ENCODE measurements at places on chromosomes 1 and 21. TPM values are rescaled to one million over a fixed set of nuclear protein-coding genes. Genes with fewer than 3 reads are reported as not detected.

- no peak overlapping the region for H3K27ac ChIP-seq
- H3K4me1 ChIP-seq = no peaks in the 10 kb centered on the region
- H3K4me3 ChIP-seq = no peak overlapping the region
- no peaks in the 10 kb centered on the region for H3K36me3 ChIP-seq
- no peak for DNase-seq
Observed at GRCh38 chr1:16451841-16452528, 11.5 kb downstream of the NECAP2 start.

GRCh38 chr1:203264052-203264501 lies 34.6 kb upstream of the CHIT1 start:
- no peaks in the 10 kb centered on the region for H3K36me3 ChIP-seq
- no peaks in the 10 kb centered on the region for H3K27me3 ChIP-seq
- H3K4me3 ChIP-seq = no peak overlapping the region
- no peak for DNase-seq
- peaks cover 18% of the 10 kb centered on the region for H3K4me1 ChIP-seq

GRCh38 chr1:3702990-3703728 lies 49.1 kb upstream of the CCDC27 start:
- H3K27me3 ChIP-seq = peaks cover 62% of the 10 kb centered on the region
- H3K4me1 ChIP-seq = no peaks in the 10 kb centered on the region
- no peak overlapping the region for H3K4me3 ChIP-seq
- no peak for DNase-seq

DNA sequence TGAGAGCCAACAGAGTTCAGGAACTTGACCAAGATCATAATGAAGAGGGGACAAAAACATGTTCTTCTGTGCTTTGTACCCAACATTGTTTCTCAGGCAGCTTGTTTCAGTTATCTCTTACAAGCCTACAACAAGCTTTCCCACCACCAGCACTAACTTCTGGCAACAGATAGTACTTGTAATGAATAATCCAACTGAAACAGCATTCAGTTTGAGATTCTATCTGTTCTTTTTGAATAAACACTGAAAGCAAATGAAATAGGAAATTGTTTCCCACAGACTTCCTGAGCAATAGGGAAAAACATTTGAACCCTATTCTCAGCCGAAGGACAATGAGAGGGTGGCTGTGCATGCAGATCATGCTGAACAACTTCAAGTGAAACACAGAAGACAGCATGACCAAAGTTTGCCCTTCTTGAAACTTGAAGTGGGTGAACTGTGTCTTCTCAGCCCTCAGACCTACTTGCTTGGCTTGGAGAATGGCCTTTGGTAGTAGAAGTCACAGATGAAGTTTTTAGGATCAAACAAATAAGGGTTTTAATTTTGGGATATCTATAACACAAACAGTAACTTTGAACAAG lies 11.2 kb upstream of the HOOK1 start:
- no peak overlapping the region for H3K27ac ChIP-seq
- DNase-seq = no peak
- no peak overlapping the region for H3K4me3 ChIP-seq
- H3K4me1 ChIP-seq = no peaks in the 10 kb centered on the region

DNA sequence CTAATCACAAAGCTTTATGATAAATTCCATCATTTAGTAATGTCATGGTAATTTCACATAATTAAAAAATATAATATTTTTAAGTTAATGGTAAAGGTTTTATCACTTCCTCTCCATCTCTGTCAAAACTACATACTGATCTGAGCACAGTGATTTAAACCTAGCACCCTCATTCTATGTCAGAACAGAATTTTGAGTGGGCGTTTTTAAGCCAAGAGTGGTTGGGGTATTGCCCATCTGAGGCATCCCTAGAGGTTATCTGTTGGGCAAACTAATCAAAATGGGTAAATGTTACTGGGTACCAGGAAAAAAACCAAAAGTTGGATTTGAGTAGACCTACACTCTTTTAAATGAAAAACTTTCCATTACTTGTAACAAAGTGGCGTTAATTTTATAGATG lies 100.7 kb upstream of the GFI1 start:
- H3K4me1 ChIP-seq = peaks cover 22% of the 10 kb centered on the region
- no peaks in the 10 kb centered on the region for H3K27me3 ChIP-seq
- H3K27ac ChIP-seq = no peak overlapping the region
- H3K36me3 ChIP-seq = no peaks in the 10 kb centered on the region
- DNase-seq = no peak

- DNase-seq = no peak
- peaks cover 30% of the 10 kb centered on the region for H3K4me1 ChIP-seq
- H3K36me3 ChIP-seq = peaks cover 58% of the 10 kb centered on the region
Observed at GRCh38 chr1:173866413-173867115, 1.2 kb downstream of the GAS5 start.

- H3K27ac ChIP-seq = no peak overlapping the region
- no peaks in the 10 kb centered on the region for H3K36me3 ChIP-seq
- no peaks in the 10 kb centered on the region for H3K27me3 ChIP-seq
- H3K4me3 ChIP-seq = no peak overlapping the region
- no peak for DNase-seq
- H3K4me1 ChIP-seq = no peaks in the 10 kb centered on the region
Observed at GRCh38 chr1:90486134-90486824, 230.8 kb downstream of the BARHL2 start.

- no peaks in the 10 kb centered on the region for H3K27me3 ChIP-seq
- H3K4me3 ChIP-seq = no peak overlapping the region
- H3K36me3 ChIP-seq = no peaks in the 10 kb centered on the region
Observed at GRCh38 chr1:192732787-192733186, 76.1 kb upstream of the RGS2 start.

DNA sequence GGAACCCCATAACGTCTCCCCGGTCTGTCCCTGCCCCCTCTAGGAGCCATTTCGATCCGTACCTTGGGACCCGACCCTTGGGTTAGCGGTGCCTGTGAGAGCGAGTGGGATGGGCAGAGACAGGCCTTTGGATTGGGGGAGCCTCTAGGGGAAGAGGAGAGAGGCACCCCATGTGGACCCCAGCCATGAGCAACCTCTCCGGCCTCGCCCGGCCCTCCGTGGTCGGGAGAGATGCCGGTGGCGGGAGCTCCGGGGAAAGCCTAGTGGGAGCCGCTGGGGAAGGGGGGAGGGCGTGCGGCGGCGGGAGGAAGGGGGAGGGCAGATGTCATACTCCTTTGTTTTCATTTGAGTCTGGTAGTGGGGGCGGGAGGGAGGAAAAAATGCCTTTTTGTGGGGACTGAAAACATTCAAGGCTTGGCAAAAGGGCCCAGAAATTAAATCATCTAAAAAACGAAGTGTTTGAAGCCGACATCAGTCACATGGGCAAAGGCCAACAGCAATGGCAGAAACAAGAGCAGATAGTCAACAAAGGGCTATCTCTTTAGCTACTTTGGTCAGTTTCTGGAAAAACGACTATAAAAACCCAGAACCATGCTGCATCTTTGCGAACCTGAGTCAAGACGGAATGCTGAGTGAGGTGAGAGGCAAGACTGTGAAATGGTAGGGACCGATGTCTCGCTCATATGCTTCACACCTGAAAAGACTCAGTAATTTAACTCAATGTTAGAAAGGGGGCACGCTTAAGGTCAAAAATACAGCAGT lies 758 bp downstream of the PTBP2 start:
- peak; percentile 73 for DNase-seq
- H3K27me3 ChIP-seq = no peaks in the 10 kb centered on the region
- peak overlapping the region; percentile 64 for H3K4me3 ChIP-seq

DNA sequence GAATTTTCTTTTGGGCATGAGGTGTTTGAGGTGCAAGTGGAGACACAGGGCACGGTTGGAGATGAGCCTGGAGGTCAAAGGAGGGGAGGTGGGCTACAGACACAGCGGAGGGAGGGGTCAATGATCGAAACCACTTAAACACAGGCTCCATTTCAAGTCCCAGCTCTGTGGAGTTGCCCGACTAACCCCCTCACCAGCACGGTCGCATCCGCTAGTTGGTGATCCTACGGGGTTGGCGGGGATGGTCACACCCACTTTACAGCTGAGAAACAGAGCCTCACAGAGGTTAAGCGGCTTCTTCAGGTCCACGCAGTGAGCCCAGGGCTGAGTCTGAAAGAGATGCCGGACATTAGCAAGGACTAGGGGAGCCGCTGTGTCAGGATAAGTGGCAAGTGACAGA lies 60.1 kb upstream of the RUNX3 start:
- no peak overlapping the region for H3K27ac ChIP-seq
- no peak for DNase-seq
- H3K36me3 ChIP-seq = no peaks in the 10 kb centered on the region
- H3K27me3 ChIP-seq = peaks cover 40% of the 10 kb centered on the region
- no peaks in the 10 kb centered on the region for H3K4me1 ChIP-seq
- no peak overlapping the region for H3K4me3 ChIP-seq

Gene RGS13
- total RNA-seq = 0.81 TPM

Gene IRF6
- 26.5 TPM for total RNA-seq

GRCh38 chr21:33036430-33037162 lies 10.9 kb downstream of the OLIG2 start:
- H3K27ac ChIP-seq = no peak overlapping the region
- no peaks in the 10 kb centered on the region for H3K36me3 ChIP-seq
- no peak for DNase-seq

DNA sequence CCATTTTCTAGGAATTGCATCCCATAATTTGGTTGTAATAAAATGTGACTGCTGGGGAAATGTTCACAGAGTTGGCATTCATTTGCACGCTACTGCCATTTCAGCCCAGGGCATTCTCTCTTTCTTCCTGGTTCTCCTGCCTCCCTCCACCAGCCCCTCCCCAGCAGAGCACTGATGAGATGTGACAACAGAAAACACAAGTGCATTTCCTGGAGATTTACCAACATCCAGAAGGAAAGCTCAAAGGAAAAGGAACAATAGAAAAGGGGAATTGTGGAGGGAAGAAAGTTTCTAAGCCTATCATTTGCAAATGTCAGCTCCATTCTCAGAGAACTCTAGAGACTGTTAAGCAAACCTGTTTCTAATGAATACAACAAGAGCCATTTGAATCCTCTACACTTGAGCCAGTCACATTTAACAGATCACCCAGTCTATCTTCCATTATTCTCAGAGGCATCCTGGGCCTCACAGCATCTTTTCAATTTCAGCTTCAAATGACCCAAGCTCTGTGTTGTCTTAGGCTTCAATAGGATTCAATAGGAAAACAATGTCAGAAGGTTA lies 395.6 kb upstream of the PBX1 start:
- H3K27me3 ChIP-seq = no peaks in the 10 kb centered on the region
- no peak overlapping the region for H3K4me3 ChIP-seq
- H3K4me1 ChIP-seq = no peaks in the 10 kb centered on the region
- H3K36me3 ChIP-seq = no peaks in the 10 kb centered on the region

Gene APCS
- not detected for total RNA-seq

Gene FNDC5
- total RNA-seq = 4.6 TPM

DNA sequence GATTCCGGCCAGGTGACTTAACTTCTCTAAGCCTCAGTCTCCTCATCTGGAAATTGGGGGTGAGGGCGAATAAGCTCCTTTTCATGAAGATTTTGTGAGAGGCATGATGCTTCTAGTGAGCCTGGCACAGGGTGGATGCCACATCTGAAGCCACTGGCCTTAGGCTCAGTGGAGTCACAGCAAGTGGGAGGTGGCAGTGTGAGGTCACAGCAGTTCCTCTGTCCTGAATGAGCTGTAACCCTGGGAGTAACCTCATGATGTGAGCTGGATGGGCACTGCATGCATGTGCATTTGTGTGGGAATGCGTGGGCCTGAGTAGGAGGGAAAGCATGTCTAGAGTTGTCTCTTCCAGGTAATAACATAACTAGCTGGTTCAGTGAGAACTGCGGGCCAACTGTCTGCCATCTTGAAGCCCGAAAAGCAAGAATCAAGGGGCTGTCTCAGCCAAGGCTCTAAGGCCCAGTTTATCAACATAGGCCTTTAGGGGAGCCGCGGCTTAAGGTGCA lies 27.0 kb upstream of the HTR1D start:
- H3K4me3 ChIP-seq = no peak overlapping the region
- no peaks in the 10 kb centered on the region for H3K36me3 ChIP-seq
- no peaks in the 10 kb centered on the region for H3K27me3 ChIP-seq
- no peak overlapping the region for H3K27ac ChIP-seq
- H3K4me1 ChIP-seq = no peaks in the 10 kb centered on the region
- no peak for DNase-seq

Gene TRIM45
- total RNA-seq = 2.6 TPM

Gene CFAP45
- 1.1 TPM for total RNA-seq

DNA sequence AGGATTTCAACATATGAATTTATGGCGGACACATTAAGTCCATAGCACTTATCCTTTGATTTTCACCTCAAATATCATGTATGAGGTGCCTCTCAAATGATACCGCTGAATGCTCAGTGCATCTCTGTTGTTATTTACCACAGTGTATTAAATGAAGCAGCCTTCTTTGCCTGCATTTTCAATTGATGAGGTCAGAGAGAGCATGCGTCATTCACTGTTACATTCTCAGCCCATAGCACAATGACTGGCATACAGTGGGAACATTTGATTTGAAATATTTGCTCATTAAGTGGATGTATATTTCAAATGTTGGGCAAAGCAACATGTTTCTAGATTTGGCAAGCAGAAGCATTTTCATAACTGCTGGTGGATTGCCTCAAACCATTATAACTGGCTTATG lies 45.7 kb downstream of the LRRC7 start:
- no peaks in the 10 kb centered on the region for H3K36me3 ChIP-seq
- H3K4me3 ChIP-seq = no peak overlapping the region
- H3K27ac ChIP-seq = no peak overlapping the region
- H3K4me1 ChIP-seq = no peaks in the 10 kb centered on the region
- no peak for DNase-seq
- no peaks in the 10 kb centered on the region for H3K27me3 ChIP-seq

GRCh38 chr21:26377111-26377694 lies 195.9 kb downstream of the CYYR1 start:
- no peaks in the 10 kb centered on the region for H3K4me1 ChIP-seq
- H3K27me3 ChIP-seq = no peaks in the 10 kb centered on the region
- no peak overlapping the region for H3K27ac ChIP-seq

Gene LAX1
- total RNA-seq = 2.2 TPM

GRCh38 chr1:19113697-19114092 lies 96.4 kb downstream of the UBR4 start:
- DNase-seq = peak; percentile 32
- no peak overlapping the region for H3K4me3 ChIP-seq
- H3K4me1 ChIP-seq = no peaks in the 10 kb centered on the region
- H3K27ac ChIP-seq = no peak overlapping the region

DNA sequence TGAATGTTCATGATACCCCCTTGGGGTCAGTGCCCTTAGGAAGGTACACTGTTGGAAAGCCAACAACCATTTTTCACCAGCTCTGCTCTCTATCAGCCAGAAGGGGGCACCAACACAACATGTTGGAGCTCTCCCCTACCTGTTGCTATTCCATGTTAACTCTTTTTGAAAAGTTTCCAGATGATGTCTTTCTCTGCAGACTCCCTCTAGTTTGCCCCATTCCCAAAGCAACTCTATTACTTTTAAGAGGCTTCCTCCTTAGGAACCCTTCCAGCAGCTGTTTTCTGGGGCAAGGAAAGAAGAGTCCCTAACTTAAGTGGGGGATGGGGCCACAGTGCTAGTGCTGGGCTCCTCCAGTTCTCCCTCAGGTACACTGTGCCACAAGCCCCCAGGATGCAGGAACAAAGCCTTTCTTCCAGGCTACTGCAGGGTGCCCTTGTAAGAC lies 22.9 kb upstream of the NDC1 start:
- peak; percentile 57 for DNase-seq
- H3K36me3 ChIP-seq = no peaks in the 10 kb centered on the region
- no peaks in the 10 kb centered on the region for H3K4me1 ChIP-seq
- H3K27me3 ChIP-seq = no peaks in the 10 kb centered on the region
- H3K27ac ChIP-seq = no peak overlapping the region

Gene ANGPTL1
- total RNA-seq = 11.0 TPM
